Kidney (tissue), 22 donors: ENCODE measurements at places on chromosomes 12 and 14. TPM values are rescaled to one million over a fixed set of nuclear protein-coding genes. Genes with fewer than 3 reads are reported as not detected.

TAS2R8 gene
- not detected for polyA plus RNA-seq

SLC11A2 gene
- polyA plus RNA-seq, result 22.3 TPM

KRT73 gene
- polyA plus RNA-seq, result not detected

TMEM132D gene
- polyA plus RNA-seq, result not detected

HIP1R gene
- polyA plus RNA-seq, result 39.4 TPM

C12orf60 gene
- 4.5 TPM for polyA plus RNA-seq

LRRK2 gene
- 8.6 TPM for polyA plus RNA-seq

TRHDE gene
- 1.6 TPM for polyA plus RNA-seq

CRACR2A gene
- 0.22 TPM for polyA plus RNA-seq

KLRG1 gene
- polyA plus RNA-seq, result 3.2 TPM

FAM181A gene
- not detected for polyA plus RNA-seq

FLRT2 gene
- polyA plus RNA-seq, result 1.2 TPM

IGF1 gene
- polyA plus RNA-seq, result 0.71 TPM

MLXIP gene
- 10.9 TPM for polyA plus RNA-seq

EAPP gene
- polyA plus RNA-seq, result 46.0 TPM

CDH24 gene
- polyA plus RNA-seq, result 5.4 TPM

PLA2G1B gene
- not detected for polyA plus RNA-seq

ACVRL1 gene
- 29.1 TPM for polyA plus RNA-seq

SMOC1 gene
- 1.2 TPM for polyA plus RNA-seq

FSCB gene
- polyA plus RNA-seq, result not detected

ZNF268 gene
- 6.7 TPM for polyA plus RNA-seq

SDS gene
- not detected for polyA plus RNA-seq

PLEKHD1 gene
- 3.4 TPM for polyA plus RNA-seq

GALNT9 gene
- polyA plus RNA-seq, result 4.8 TPM

PPP4R4 gene
- not detected for polyA plus RNA-seq

CLEC1A gene
- polyA plus RNA-seq, result 5.3 TPM

AKAP3 gene
- 2.3 TPM for polyA plus RNA-seq

CFAP73 gene
- 0.52 TPM for polyA plus RNA-seq

SLC6A12 gene
- 45.6 TPM for polyA plus RNA-seq

GALNT6 gene
- 2.1 TPM for polyA plus RNA-seq

OLR1 gene
- polyA plus RNA-seq, result 11.5 TPM

ABCC9 gene
- polyA plus RNA-seq, result 1.8 TPM

FOXN4 gene
- polyA plus RNA-seq, result 0.82 TPM

PLEK2 gene
- 11.4 TPM for polyA plus RNA-seq

CCDC198 gene
- 114 TPM for polyA plus RNA-seq

IPO8 gene
- polyA plus RNA-seq, result 19.5 TPM

PKP2 gene
- 4.3 TPM for polyA plus RNA-seq

NRL gene
- 5.5 TPM for polyA plus RNA-seq

CACNA2D4 gene
- polyA plus RNA-seq, result 2.5 TPM

DCP1B gene
- 11.3 TPM for polyA plus RNA-seq

LDHB gene
- polyA plus RNA-seq, result 2,485 TPM

RHEBL1 gene
- 0.52 TPM for polyA plus RNA-seq

RNF212B gene
- polyA plus RNA-seq, result 2.8 TPM

SERPINA3 gene
- polyA plus RNA-seq, result 786 TPM

LRTM2 gene
- polyA plus RNA-seq, result not detected

STON2 gene
- polyA plus RNA-seq, result 14.8 TPM

GSC gene
- polyA plus RNA-seq, result not detected

SERPINA10 gene
- not detected for polyA plus RNA-seq

AMDHD1 gene
- 5.9 TPM for polyA plus RNA-seq

CSRP2 gene
- 189 TPM for polyA plus RNA-seq

GZMH gene
- 1.9 TPM for polyA plus RNA-seq

HCAR2 gene
- polyA plus RNA-seq, result not detected

SLC6A15 gene
- not detected for polyA plus RNA-seq

PLBD1 gene
- 28.4 TPM for polyA plus RNA-seq

ALKBH2 gene
- 18.8 TPM for polyA plus RNA-seq

MYO1H gene
- polyA plus RNA-seq, result 0.56 TPM

TSPAN11 gene
- 1.3 TPM for polyA plus RNA-seq

OVCH1 gene
- not detected for polyA plus RNA-seq
